Transverse colon (tissue), 4 donors: ENCODE measurements at places on chromosomes 1 and 21.

DNA sequence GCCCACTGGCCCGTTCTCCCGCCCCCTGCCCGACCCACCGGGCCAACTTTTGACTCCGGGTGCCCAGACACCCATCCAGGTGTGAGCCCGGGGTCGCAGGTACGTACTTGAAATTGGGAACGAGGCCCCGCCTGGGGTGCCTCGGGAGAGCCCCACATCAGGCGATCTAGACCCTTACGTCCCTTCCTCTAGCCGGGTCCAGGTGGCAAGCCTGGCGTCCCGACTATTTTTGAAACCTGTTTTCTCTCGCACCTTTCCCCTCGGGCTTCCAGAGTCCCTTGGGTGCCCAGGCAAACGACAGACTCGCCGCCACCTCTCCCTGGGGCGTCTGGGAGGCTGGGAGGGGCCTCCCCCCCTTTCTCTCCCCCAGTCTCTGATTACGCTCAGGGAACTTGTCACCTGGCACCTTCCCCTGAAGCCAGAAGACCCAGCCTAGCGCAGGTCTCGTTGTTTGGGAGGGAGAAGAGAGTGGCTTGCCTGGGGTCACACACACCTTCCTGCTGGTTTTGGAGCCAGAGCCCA lies 898 bp downstream of the LDLRAP1 start:
- DNase-seq = no peak

- DNase-seq = peak; percentile 26
Measured at GRCh38 chr1:94258873-94259331, 21.5 kb upstream of the ARHGAP29 start.

GRCh38 chr1:161945306-161946060 lies 78.2 kb downstream of the OLFML2B start:
- no peak for DNase-seq

DNA sequence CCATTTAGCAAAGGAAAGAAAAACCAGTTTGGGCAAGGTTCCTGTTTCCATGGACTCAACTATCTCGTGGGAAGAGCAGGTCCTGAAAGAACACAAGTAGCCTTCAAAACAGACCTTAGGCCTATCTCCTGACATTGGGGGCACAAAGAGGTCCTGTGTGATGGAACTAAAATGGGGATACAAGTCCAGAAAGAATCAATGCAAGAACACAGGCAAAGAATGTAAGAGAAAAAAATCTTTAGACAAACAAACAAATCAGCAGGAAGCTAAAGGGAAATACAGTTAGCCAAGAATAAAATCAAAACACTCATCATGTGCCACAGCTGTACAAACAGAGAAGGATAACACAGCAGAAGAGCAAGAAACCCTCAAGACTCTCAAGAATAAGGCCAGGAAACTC lies 28.2 kb downstream of the SLC30A10 start:
- no peak for DNase-seq
